ENCODE measurements at places on chromosomes 11 and 22.

DNA sequence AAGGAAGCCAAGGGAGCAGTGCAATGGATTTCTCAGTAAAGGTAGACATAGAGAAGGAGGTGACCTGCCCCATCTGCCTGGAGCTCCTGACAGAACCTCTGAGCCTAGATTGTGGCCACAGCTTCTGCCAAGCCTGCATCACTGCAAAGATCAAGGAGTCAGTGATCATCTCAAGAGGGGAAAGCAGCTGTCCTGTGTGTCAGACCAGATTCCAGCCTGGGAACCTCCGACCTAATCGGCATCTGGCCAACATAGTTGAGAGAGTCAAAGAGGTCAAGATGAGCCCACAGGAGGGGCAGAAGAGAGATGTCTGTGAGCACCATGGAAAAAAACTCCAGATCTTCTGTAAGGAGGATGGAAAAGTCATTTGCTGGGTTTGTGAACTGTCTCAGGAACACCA is 6.6 kb downstream of the TRIM22 start:
- DNase-seq = no peak

- no peak for DNase-seq
These were observed 2.9 kb downstream of the PLAAT3 start for GRCh38 chr11:63611395-63611747.

GRCh38 chr22:40597526-40598430 is 38.7 kb downstream of the MRTFA start:
- DNase-seq = no peak

DNA sequence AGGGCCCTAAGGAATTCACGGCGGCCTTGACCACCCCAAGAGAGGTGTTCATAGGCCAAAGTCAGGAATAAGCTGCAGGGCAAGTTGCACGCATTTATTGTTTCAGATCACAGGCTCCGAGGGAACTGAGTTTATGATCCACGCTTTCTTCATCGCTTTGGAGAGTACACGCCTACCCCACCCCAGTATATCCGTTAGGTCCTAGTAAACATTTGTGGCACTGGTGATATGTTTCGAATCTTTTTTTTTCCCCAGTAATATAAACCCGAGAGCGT is 805 bp downstream of the GANAB start:
- DNase-seq = no peak

DNA sequence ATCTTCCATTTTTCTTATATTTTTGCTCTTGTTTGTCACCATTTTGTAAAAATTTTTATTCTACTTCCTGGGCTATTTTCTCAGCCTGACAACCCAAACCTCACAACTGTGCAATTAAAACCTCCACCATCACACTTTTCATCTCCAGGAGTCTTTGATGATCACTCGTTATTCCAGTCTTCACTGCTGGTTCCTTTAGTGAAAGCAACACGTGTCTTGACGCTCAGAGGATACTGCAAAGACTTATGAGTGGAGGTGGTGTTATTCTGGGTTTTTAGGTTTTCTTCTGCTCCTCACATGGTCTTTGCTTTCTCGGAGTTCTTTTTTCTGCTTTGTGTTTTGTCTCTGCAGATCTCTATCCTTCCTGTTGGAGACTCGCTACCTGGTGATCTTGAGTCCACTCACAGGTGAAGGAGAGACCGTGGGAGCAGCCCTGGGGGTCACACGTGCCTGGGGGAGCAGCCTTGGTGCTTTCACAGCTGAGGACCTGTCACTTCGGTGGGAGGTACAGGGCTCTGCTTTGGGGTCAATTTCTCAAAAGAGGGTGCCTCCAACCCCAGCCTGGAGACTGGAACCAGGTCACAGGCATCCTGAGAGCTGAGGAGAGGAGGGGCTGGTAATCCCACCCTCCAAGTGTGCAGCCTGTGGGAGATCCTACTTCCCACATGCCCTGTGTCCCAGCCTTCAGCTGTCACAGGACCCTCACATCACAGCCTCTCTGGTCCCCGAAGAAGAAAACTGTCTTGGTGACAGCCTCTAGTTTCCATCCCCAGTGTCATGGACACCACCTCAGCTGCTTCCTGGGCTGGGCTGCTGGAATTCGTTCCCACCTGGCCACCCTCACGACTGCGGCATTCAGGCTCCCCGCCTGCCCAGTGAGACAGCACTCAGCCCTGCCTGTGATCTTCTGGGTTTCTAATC is 11.0 kb downstream of the SULT4A1 start:
- DNase-seq = no peak

DNA sequence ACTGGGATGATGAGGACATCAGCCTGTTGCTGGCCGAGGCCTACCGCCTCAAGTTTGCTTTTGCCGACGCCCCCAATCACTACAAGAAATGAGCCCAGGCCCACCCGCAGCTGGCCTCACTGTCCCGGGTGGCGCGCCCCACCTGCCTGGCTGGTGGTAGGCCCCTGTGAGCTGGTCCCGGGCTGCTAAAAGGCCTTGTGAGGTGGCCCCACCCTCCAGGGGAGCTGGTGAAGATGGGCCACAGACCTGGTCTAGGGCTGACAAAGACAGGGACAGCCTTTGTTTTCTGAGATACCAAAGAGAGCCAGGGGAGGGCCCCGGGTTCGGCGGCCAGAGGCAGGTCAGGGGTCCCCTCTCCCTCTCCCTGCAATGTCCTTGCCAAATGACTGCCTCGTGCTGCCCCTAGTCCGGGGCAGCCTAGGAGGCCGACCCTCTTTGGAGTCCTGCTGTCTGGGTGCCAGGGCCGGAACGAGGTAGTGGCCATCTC is 411.1 kb downstream of the TBC1D22A start:
- DNase-seq = no peak

DNA sequence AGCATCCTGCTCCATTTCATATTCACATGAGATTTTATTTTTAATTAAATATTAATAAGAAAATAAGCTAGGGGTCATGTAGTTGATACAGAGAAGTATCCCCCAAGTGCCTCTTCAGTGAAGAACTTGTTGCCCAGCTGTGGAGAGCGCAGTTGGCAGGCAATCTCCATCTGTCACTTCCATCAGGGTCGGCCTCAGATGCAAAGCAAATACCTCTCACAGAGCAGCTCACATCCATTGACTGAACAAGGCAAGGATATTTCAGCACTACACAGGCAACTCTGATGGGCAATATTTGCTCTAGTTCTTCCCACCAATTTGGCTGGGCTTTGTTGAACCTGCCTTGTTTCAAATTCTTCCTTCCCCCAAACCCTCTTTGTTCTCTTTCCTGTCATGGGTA is 129.4 kb downstream of the NOX4 start:
- no peak for DNase-seq

GRCh38 chr11:35477901-35478300 is 47.5 kb downstream of the PAMR1 start:
- DNase-seq = no peak

- DNase-seq = no peak
These were observed 32.9 kb upstream of the FLI1 start for GRCh38 chr11:128660947-128661346.

DNA sequence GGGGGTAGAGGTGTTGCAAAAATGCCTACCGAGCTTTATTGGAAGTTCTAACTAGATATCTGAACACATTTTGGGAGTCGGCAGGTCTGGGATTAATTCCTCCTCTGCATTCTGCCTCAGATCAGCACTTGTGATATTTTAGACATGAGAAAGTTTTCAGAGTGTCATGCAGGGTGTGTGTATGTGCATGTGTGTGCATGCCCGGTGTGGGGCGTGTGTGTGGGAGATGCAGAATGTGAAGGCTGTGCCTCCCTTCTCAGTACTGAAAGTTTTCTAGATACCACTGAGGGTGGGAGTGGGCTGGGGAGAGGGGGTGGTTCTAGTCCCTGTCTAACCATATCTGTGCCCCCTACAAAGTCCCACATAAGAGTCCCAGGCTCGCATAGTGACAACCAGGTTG is 180.0 kb upstream of the NTM start:
- no peak for DNase-seq

- no peak for DNase-seq
These were observed 4.2 kb downstream of the CHORDC1 start for GRCh38 chr11:90218606-90219005.

- no peak for DNase-seq
These were observed 931.1 kb upstream of the TENM4 start for GRCh38 chr11:80371931-80372330.

DNA sequence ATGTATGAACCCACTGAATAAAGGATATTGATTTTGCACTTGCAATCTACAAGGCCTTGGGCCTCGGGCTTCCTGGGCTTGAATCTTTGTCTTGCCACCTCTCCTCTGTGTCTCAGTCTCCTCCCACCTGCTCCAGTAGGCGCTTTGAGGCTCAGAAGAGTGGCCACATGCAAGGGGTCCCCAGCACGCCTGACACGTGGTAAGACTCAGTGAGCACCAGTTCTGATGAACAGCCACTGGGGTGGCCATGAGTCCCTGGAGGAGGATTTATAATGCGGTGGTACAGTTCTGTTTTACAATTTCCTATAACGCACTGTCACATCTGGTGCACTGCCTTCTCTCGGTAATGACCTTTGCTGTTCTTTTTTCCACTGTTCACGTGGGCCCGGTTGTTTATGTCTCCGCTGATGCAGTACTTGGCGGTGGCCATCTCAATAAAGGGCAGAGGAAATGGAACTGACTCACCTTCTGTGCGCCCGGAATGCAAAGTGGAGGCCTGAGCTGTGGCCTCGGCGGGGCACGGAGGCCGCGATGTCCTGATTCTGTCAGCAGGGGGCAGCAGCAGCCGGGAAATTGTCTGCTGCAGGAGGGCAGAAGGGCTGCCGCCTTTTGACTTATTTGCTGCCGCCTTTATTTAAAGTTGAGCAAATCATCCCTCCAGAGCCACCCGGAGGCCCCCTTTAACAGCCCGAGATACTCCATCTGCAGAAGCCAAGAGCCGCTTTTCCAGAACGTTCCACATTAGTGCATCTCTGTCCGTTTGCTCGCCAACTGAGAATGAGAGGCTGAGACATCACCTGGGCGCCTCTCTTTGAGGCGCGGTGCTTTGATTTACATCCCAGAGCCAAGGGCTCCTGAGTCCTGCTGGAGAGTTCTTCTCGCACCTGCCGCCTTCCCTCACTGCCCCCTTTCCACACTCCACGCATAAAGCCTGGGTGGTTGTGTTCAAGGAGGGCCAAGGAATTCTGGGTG is 6.0 kb upstream of the IFT27 start:
- peak; percentile 95 for DNase-seq

DNA sequence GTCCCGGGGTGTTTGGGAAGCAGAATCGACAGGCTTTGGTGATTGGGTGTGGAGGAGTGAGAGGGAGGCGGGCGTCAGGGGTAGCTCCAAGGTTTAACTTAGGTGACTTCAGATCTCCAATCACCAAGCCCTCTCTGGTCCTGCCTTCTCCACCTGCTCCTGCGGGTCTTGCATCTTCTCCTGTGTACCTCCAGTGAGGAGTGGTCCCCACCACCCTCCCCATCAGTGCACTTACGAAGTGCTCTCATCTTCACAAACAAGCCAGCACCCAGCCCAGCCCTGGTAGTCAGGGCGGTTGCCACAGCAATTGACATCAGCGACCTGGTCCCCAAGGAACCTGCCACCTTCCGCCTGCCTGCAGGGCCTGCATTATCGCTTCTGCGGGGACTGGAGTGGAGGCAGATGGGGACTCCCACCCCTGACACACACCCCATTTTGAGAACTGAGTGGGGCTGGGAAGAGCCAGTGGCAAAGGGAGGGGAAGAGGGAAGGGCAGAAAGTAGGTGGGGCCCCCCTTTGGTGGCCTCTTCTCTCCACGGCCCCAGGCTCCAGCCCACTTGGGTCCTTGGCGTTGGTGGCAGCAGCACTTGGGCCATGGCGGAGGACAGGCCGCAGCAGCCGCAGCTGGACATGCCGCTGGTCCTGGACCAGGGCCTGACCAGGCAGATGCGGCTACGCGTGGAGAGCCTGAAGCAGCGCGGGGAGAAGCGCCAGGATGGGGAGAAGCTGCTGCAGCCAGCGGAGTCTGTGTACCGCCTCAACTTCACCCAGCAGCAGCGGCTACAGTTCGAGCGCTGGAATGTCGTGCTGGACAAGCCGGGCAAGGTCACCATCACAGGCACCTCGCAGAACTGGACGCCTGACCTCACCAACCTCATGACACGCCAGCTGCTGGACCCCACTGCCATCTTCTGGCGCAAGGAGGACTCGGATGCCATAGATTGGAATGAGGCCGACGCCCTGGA is at the start of gene OMP:
Gene OMP, plus strand, starts transcription at position 595 of the 965 bp plus-strand sequence. Its CDS starts 0 bp downstream, at position 595.
- DNase-seq = no peak

GRCh38 chr11:87265979-87266378 is 228.2 kb downstream of the TMEM135 start:
- DNase-seq = no peak

GRCh38 chr22:23253475-23254055 is 73.3 kb downstream of the BCR start:
- no peak for DNase-seq

DNA sequence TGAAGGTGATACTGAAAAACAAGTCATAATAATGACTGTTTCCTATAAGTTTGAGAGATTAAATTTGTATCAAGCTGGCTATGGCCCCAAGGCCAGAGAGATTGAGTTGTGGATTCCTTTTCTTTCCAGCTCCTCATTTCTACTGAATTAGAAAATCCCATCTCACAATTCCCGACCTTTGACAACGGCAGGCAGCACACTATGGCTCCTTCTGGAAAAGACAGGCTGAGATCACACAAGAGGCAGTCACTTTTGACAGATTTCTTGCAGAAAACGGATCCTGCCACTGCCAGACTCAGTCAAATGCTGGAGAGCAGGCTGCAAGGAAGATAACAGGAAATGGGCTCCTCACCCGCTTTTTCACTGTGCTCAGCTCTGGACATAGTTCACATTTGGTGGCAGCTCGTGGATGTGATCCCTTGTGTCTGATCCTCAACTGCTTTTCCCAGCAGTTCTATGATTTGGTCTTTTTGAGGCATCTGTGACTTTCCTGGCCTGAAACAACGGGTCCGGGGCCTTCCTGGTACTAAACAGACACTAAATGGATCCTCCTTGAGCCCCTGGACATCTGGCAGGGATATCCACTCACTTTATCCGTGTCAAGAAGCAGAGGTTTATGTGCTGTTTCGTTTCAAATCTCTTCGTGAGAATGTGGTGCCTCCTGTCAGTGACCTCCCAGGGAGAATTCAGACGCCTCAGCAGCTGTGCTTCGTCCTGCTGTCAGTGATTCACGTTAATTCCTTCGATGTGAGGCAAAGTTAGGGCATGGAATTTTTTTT is 26.1 kb upstream of the RTL6 start:
- DNase-seq = no peak

- no peak for DNase-seq
These were observed 3.4 kb upstream of the NXPE1 start for GRCh38 chr11:114563077-114563476.

GRCh38 chr11:65181569-65182257 is at the start of gene CAPN1:
TSS of gene CAPN1 (plus strand) at chr11:65181928. CDS start at chr11:65182702, 774 bp downstream.
- peak; percentile 46 for DNase-seq

DNA sequence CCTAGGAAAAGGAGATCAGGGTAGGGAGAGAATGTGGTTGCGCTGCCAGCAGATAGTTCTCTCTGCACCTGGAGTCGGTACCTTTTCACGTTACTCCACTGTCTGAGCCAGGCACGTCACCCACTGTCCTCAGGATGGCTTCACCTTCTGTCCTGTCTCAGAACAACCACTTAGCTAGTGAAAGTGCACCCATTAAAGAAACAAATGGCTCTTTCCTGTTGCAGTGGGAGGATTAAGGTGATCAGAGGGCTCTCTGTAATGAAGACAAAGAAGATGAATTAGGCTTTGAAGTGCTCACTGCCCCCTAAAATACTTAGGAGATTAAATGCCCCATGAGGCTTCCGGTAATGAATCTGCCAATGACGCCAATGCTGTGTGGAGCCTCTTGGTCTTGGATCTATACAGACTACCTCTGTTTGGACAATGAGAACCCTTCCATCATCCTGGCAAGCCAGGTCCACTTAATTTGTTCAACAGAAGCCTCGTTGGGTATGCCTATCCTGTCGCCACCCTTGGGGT is 113.7 kb downstream of the INSC start:
- DNase-seq = no peak

- no peak for DNase-seq
These were observed 16.3 kb downstream of the SMCO4 start for GRCh38 chr11:93526641-93527583.

GRCh38 chr22:34975721-34976120 is 90.2 kb upstream of the ISX start:
- DNase-seq = no peak

All from CD4-positive, alpha-beta T cell (primary cell).